H54 (cell line): ENCODE measurements at places on chromosomes 5 and 9.

DNA sequence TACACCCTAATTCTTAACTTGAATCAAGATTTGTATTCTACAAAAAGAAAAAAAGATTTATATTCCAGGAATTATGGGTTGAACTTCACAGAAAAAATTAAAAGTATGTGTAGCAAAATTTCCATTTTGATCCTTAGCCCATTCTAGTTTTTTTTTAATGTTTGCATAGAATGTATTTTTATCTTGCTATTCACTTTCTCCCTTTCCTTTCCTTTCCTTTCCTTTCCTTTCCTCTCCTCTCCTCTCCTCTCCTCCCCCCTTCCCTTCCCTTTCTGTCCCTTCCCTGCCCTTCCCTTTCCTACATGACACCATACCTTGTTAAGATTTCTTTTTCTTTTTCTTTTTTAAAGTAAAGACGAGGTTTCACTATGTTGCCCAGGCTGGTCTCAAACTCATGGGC lies 542.5 kb upstream of the PTGER4 start:
- DNase-seq: no peak

DNA sequence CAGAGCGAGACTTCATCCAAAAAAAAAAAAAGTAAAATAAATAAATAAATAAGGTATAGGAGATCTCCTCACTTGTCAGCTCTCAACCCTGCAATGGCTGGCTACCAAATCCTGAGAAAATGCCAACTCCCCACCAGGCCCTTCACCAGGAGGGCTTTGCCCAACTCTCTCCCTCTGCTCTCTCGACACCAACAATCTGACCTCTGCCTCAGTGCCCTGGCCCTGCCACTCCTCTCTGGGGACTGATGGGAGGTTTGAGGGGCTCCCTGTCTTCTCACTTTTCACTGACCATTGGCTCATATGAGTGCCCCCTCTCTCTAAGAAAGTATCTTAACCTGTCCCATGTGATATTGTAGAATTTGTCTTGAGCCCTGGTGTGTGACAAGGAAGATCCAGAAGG lies 52.6 kb upstream of the SH3PXD2B start:
- no peak for DNase-seq

DNA sequence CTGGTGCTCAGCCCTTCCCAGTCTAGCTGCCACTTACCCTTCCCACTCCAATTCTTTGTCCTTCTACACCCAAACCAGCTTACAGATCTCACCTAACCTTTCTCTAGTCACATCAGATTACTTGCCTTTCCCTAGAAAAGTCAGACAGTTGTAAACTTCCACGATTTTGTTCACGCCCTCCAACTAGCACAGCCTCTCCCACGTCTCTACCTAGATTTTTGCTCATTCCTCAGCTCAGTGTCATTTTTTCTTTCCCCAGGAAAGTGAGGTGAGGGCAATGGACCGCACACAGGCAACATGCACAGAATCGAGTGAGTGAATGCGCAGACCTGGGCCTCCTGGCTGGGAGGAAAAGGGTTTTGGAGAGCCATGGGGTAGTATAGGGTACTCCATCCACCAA lies 20.9 kb upstream of the PRUNE2 start:
- DNase-seq: no peak

DNA sequence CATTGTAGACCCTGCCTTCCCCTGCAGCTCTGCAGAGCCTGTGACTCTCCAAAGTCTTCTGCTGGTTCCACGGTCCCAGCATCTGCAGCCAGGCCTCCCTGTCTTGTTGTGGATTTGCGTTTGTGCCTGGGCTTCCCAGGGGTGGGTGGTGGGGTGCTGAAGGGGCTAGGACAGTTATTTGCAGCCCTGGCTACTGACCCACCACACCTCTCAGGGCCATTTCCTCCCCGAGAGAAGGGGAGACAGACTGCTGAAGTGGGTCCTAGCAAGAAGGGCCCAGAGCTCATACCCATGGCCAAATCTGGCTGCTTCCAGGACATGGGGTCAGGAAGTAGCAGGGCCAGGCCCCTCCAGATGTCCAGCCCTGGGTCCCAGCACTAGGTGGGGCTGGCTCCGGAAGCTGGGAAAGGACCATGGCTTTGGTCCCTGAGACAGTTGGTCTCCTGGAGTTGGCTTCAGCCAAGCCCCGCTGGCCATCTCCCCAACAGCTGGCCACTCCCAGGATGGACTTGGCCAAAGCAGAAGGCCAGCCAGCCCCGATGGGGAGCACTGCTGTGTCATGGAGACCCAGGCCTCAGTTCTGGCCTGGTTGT lies 26.3 kb downstream of the GSN start:
- no peak for DNase-seq

DNA sequence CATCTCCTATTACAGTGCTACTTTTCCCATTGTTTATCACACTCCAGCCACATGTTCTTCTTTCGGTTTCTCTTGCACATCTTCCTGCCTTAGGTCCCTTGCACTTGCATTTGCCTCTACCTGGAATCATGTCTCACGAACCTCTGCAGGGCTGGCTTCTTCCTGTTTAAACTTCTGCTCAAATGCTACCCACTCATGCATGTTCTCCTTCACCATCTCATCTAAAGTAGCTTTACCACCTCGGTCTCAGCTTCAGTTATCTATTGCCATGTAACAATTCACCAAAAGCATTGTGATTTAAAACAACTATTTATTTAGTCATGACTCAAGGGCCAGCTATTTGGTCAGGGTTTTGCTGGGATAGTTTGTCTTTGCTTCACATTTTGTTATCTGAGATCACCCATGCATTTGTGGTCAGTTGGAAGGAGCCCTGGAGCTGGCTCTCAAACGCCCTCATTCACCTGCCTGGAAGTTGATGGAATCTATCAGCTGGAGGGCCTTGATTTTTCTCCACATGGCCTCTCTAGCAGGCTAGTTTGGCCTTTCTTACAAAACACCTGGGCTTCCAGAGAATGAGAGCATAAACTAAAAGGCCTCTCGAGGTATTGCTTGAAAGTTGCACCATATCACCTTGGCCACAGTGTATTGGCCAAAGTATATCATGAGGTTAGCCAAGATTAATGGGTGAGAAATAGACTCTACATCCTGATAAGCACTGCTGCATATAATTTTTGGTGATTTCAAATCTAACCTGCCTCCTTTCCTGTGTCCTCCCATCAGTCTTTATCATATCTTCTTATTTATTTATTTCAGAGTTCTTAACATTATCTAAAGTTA lies 21.4 kb downstream of the SPINK1 start:
- no peak for DNase-seq

DNA sequence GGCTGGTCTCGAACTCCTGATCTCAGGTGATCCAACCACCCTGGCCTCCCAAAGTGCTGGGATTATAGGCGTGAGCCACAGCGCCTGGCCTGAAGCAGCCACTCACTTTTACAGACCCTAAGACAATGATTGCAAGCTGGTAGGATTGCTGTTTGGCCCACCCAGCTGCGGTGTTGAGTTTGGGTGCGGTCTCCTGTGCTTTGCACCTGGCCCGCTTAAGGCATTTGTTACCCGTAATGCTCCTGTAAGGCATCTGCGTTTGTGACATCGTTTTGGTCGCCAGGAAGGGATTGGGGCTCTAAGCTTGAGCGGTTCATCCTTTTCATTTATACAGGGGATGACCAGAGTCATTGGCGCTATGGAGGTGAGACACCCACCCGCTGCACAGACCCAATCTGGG lies 1.5 kb downstream of the CA9 start:
- no peak for DNase-seq

- peak; percentile 15 for DNase-seq
Measured at GRCh38 chr5:127988146-127988760, 95.3 kb upstream of the SLC12A2 start.

- no peak for DNase-seq
Measured at GRCh38 chr9:131010482-131011273, 1.7 kb downstream of the LAMC3 start.
